ENCODE measurements at places on chromosomes 2 and 18.

GRCh38 chr2:66683599-66683998, 248.7 kb downstream of the MEIS1 start:
- no peak for DNase-seq

DNA sequence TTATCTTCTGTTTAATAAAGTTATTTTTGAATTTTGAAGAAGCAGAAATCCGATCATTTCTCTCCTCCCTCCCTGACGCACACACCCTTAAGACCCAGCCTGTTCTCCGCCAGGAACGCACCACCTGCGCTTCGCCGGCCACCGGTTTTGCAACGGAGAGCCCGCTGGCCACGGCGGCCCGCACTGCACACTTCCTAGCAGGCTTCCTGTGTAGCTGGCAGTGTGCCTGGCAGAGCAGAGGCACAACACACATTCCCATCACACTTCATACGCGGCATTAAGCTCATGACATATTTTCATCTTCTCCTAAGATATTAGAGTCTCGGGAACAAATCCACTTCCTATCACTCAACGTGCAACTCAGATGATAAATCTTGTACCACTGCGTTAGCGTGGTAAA, 148.0 kb downstream of the HDAC4 start:
- DNase-seq = no peak

DNA sequence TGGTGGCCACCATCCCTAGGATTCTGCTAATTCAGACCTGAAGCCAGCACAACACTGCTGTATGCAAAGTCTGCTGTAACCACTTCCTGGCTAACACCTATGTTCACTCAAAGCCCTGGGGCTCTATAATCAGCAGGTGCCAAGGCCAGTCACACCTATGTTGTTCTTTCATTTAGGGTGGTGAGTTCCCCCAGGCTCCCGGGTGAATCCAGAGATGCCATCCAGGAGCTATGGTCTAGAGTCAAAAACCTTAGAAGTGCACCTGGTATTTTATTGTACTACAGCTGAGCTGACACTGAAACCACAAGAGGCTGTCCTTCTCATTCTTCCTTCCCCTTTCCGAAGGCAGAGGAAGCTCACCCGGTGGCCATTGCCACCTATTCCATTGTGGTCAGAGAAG, 46.2 kb upstream of the CCDC141 start:
- no peak for DNase-seq

GRCh38 chr2:186349508-186349907, 136.6 kb upstream of the ZC3H15 start:
- peak; percentile 34 for DNase-seq
